ENCODE measurements at places on chromosomes 6 and 20.

GRCh38 chr6:8389036-8389818 lies 46.1 kb downstream of the SLC35B3 start:
- DNase-seq, result no peak

GRCh38 chr6:85479208-85479607 lies 29.3 kb downstream of the NT5E start:
- no peak for DNase-seq

DNA sequence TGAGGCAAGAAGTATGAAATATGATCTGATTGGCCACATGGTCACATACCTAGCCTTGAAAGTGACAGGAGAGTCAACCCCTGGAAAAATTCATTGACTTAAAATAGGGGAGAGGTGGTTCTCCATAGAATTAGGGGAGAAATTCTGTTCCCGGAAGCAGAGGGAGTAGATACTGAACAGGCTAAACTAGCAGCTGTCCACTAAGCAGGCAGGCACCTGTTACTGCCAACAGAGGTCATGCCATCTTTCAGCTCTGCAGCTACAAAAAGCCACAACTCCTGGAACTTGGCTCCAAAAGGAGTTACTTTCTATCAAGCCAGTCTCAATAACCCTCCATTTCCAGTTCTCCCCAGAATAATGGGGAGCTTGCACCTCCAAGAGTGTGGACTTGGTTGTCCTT lies 352.5 kb downstream of the MAFB start:
- DNase-seq, result no peak

DNA sequence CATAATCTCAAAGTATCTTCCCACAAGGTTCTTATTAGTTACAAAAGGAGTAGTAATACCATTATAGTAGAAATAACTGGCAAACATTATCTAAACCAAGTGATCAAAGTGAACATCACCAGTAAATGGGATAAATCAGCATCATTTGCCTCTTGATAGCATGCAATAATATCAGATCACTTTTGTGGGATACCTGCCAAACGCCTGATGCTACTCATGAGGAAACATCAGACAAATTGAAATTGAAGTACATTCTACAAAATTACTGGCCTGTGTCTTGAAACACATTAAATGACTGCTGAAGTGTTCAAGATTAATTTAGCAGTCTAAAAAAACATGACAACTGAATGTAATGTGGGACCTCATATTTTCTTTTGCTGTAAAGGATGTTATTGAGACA lies 208.1 kb downstream of the TINAG start:
- DNase-seq, result no peak

DNA sequence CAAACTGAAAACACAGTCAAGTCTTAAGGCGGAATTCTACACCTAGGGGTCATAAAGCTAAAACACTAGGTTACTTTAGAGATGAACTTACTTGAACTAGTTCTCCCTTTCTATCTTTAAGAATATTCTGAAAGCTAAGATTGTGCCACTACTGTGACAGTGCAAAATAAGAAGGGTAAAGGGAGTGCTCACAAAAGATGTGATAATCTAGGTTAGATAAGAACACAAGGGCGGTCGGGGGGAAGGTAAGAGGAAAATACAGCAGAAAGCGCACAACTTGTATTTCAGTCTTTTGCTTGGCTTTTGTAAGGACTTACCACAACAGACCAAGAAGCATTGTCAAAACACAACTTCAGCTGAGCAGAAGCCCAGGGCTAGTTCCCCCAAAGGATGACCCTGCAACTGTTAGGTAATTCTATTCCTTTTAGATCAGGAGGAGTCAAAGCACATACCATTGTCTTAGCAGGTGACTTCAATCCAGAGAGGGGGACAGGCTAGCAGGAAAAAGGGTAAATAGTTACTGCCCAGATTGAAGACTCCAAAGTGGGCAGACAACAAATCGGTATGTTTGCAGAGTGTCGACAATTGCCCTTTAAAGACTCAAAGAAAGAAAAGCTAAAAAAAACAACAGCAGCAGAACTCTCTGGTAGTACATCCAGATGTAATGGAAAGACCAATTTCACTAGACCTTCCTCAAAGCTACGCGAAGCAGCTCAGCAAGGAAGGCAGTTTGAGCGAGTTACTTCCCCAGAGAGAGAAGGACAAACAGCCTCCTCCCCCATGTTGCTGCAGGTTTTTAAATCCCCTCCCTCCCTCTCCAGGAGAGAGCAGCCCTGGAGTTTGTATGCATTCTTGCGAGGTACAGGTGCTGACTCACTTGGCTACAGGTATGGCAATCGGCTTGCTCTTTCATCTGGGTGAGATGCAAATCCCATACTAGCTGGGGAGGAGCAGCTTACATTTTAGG lies 59.0 kb downstream of the RIPOR2 start:
- no peak for DNase-seq

GRCh38 chr20:50449738-50450492 lies 60.3 kb upstream of the PTPN1 start:
- no peak for DNase-seq

DNA sequence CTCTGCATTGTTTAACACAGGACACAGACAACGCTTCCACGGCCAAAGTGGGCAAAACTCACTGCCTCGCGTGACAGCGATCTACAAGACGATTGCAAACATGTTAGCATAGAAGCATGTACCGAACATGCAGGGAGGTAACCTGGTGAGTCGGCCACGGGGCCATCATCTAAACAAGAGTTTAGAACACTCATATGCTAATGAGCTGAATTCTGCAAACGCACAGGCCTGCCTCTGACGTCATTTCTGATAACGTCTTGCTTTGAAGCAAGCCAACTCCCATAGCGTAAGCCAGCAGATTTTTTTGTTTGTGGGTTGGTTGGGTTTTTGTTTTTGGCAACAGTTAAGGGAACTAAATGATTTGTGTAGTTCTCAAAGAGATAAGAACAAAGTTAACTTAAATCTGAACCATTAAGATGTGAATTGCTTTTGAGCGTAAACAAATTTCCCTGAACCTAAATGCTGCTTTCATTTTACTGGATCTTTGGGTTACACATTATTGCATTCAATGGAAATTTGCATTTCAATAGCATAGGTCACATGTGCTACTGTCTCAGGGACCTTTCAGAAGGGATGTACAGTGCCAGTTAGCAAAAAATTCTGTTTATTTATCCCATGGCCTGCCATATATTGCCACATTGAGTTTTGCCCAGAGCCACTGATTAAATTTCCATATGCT lies 184.5 kb upstream of the PDE10A start:
- no peak for DNase-seq

GRCh38 chr6:132814716-132815570 lies 574 bp downstream of the RPS12 start:
- DNase-seq, result no peak

DNA sequence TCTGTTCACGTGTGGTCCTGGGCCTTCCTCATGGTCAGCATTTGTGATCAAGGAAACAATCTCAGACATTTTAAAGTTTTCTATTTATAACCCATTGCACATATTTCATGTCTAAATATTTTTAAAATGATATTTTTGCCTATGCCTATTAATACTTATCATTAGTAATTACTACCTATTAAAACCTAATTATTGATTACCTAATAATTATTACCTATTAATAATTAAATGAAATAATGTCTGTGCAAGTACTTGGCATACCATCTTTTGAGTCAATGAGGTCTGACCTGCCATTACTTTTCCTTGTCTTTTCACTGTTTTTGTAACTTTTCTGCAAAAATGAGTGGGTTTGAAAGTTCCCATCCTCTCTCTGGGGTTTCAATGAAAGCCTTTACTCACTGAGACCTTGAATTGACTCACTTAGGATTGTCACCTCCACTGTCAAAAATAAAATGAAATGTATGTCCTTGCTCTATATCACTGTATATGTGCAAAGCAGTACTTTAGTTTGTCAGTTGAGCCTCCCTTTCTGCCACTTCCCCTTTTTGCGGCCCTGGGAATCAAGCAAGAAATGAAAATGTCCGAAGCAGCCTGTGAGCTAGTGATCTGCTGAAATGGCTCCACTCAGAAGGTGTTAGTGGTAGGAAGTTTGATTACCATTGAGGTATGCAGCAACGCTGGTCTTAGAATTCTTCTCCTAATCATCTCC lies 87.8 kb downstream of the L3MBTL3 start:
- no peak for DNase-seq

- no peak for DNase-seq
Measured at GRCh38 chr20:44728801-44729443, 13.8 kb downstream of the CCN5 start.

GRCh38 chr6:105994591-105995390 lies 91.3 kb upstream of the PRDM1 start:
- peak; percentile 6 for DNase-seq

DNA sequence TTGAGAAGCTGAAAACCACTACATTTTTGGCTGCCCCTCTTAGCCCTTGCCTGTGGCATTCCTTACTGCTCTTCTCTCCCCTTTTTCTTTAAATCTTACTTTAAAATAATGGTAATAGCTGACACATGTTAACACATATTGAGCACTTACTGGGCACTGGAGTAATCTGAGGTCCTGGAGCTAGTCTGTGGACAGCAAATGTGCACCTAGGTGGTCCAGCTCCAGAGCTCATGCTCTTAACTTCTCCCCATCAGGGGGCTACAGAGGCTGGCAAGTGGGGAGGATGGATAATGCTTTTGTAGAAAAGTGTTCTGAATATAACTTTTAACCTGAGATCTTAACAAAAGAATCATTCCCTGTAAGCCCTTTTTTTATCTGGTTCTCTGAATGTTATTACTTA lies 74.8 kb downstream of the ADGRB3 start:
- DNase-seq, result no peak

DNA sequence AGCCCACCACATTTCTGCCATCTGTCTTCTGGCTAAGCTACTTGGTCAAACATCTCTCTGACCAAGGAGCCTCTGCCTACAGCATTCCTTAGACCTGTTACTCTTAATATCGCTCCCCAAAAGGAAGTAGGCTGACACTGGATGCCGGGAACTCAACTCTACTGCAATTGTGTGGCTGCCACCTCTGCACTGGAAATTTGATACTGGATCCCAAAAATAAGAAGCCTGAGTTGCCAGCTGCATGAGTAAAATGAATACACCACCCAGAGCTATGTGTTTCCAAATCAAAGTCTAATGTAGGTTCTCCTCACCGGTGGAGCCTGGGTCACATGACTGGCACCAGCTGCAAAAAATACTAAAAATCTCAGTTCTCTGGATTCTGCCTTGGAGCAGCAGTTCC lies 36.9 kb downstream of the UNC5CL start:
- no peak for DNase-seq

GRCh38 chr6:110512991-110513390 lies 36.6 kb upstream of the SLC22A16 start:
- DNase-seq, result no peak

DNA sequence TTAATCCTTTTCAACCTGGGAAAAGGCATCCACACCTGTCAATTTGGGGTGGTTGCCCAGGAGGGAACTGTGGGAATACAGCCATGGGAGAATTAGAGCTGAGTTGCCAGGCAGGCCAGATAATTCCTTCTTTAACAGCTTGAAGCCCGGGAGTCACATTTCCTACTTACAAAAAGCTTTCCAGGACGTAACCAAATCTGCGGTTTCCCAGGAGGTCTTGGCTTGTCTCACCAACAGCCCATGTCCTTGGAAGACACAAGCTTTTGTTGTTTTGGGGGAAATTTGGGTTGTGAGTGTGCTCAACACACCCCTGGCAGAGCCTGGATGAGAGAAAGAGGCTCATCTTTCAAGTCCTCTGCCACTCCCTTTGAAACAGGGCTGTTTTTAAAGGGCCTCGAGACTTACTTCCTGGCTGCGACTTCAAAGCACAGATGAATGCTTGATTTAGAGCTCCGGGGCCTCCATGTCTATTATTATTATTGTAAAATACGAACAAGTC lies 465.9 kb upstream of the BTBD3 start:
- no peak for DNase-seq

DNA sequence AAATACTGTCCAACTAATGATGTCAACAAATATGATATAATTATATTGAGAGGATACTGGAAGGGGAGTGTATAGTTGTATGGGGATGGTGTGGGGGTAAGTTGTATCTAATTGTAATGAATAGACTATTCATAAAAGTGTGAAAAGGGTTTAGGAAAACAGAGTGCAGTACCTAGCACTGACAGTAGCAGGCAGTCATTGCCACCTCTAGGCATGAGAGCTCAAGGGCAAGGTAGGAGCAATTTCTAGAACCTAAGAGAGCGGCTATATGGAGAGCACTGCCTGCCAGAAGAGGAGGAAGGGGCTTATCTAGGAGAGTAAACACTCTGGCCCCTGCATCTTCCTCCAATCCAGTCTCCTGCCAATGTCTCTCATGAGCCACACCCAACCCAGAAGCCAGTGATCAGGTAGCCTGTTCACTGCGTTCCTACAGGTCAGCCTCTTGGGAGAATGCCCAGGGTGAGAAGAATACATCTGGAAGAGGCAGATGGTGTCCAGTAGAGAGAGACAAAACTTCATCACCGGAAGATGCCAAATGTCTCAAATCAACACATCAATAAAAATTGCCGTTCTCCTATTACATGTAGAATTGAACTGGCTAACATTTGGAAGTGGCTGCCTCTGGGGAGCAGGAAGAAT lies 200.0 kb downstream of the LY86 start:
- no peak for DNase-seq

- DNase-seq, result no peak
Measured at GRCh38 chr6:45491874-45492273, 114.1 kb upstream of the SUPT3H start.

GRCh38 chr20:10255846-10256245 lies 37.2 kb downstream of the SNAP25 start:
- no peak for DNase-seq

- no peak for DNase-seq
Measured at GRCh38 chr6:53496797-53497375, 48.0 kb downstream of the GCLC start.

DNA sequence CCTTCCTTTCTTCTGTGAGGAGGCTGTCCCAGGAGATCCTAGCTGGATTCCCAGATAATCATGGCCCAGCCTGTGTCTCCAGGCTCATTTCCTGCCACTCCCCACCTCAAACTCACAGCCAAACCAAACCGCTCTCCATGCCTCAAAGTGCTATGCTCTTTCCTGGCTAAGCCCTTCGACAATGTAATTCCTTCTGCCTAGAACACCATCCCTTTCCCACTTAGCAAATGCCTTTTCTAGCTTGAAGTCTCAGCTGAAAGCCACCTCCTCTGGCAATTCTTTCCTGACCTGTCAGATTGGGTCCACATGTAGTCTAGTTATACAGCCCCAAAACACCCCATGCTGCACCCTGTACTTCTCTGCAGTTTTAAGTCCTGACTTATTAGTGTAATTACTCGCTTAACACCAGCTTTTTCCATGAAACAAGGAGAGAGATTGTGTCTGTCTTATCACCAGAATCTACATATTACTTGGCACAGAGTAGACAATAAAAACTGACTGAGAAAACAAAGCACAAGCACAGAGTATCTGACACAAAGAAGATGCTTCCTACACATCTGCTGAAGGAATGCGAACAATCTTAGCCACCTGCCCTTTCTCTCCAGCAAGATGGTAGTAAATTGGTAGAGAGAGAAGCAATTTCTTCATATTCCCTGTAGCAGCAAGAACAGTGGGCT lies 5.4 kb downstream of the TRIM26 start:
- DNase-seq, result no peak

DNA sequence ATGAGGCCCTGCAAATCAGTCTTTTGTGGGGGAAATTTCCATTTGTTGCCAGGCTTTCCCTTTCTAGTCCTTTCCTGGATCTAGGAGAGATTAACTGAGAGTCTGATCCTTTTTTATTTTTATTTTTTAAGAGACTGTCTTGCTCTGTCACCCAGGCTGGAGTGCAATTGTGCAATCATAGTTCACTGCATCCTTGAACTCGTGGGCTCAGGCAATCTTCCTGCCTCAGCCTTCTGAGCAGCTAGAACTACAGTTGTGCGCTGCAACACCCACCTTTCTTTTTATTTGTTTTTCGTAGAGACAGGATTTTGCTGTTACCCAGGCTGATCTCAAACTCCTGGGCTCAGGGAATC lies 22.9 kb downstream of the OR2B2 start:
- no peak for DNase-seq

- DNase-seq, result no peak
Measured at GRCh38 chr6:125784365-125784764, 6.4 kb upstream of the NCOA7 start.

Measured in nucleus accumbens (tissue), 56 donors.